ENCODE measurements at places on chromosomes 2 and 18.
A peak's percentile ranks its signal among the peaks of the same experiment; 100 is the strongest.

- no peak for DNase-seq
These were observed 33.6 kb downstream of the NCAPH start for GRCh38 chr2:96369186-96369585.

- no peak for DNase-seq
These were observed 103.4 kb downstream of the METTL8 start for GRCh38 chr2:171330155-171330956.

DNA sequence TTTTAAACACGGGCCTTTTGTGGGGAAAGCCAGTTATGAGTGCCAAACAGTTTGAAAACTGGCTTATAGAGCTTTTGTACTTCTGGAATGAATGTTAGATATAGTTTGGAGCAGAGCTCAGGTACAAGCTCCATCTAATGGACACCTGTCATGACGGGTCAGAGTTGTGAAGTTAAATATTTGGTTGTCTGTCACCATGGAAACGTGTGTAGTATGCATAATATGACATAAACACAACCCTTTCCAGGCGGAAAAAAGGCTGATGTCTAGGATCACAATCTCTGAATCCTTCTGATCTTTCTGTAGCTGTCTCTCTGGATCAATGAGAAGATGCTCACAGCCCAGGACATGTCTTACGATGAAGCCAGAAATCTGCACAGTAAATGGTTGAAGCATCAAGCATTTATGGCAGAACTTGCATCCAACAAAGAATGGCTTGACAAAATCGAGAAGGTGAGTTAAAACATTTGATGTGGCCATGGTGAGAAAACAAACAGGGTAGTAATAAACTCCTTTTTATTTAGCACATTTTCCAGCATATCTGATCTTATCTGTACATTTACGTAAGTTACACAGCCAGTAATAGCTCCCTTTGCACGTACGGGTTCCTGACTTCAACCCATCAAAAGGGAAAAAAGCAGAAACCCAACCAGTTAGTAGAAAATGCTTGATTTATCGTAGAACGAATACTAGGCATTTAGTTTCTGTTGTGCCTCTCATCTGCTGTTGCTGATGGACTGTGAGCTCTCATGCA is 80.6 kb upstream of the EML6 start:
- DNase-seq, result no peak

DNA sequence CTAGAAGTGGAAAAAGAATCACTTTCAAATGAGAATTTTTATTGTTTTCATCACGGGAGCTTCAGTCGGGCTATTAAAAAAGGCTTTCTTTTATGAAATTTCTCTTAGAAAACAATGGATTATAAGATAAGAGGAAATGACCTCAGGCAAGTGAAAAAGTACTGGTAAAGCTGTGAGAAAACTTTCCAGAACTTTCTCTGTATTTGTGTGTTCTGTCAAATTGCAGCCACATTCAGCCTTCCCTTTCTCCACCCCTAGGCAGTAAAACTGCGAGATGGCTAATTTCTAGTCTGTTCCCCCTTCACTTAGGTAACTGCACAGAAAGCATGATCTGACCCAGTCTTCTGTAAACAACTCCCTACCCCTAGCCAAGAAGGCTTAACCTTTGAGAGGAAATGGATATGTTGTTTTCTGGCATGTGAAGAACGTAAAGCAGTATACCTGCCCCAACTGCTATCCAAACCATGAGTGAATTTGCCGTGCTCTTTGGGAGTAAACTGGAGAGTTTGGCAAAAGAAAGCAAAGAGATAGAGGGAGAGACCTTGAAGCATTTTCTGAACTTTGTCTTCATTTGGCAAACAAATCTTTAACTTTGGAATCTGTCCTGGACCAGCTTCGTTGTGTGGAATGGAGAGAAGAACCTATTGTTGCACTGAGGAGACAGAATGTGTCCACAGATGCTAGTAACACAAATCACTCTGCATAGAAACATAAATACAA is 105.4 kb downstream of the ETAA1 start:
- DNase-seq, result no peak

DNA sequence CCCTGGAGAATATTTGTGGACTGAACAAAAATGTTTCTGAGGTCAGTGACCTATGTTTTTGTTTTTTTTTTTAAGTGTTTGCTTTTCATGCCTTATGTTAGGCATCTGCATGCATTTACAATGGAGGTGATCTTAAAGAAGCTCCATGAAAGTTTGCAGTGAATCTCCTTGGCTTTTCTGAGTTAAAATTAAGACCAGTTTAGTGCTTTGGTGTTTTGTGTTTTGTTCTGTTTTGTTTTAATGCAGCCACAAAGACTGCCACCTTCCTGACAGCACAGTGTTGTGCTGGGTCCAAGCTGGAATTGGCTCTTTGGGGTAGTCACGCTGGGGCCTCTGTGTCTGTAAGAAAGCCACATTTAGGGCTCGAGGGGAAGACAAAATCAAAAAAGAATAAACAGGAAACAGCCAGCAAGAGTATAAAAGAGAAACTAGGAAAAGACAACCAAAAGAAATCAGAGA is 396.2 kb downstream of the ARHGAP15 start:
- no peak for DNase-seq

DNA sequence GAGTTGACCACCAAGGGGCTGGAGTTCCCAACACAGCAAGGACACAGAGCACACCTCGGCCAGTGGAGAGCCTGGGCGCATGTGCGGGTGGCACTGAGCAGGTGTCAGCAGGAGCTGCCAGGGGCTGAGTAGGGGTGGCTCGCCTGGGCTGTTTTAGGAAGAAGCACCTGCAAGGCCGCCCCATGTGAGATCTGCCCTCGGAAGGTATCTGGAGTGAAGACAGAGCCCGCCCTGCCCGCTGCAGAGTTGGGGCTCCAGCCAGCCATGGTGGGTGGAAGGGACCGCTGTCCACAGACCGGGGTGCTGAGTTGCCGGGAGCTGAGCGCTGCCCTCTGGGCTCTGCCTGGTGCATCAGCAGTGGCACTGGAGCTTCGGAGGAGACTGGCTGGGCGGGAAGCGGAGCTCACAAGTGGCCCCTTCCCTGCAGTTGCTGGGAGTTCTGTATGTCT is 35.2 kb downstream of the MTERF4 start:
- no peak for DNase-seq

DNA sequence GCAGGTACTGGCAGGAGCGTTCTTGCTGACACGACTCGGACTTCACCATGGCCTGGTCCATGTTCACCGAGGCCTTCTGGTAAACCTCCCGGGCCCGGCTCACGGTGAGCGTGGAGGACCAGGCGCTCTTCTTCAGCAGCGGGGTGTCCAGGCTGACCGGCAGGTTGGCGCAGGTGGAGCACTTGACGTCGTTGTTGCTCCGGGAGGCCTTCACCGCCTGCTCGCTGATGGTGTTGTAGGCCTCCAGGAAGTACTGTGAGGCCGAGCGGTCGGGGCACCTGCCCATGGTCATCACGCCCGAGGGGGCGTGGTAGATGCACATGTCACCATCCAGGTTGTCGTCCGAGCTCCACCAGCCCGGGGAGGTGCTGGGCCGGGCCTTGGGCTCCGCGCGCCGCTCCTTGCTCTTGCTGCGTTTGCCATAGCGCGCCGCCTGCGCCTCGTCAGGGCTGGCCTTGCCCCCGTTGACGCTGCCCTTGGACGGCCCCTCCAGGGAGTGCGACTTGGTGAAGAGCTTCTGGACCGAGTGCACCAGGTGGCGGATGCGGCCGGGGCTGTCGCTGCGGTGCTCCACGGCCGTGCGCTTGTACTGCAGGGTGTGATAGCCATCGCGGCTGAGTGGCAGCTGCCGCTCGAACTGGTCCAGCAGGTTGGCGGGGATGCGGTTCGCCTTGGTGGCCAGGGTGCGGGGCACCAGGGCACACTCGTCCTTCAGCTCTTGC is 429.3 kb downstream of the TGIF1 start:
- DNase-seq, result no peak

DNA sequence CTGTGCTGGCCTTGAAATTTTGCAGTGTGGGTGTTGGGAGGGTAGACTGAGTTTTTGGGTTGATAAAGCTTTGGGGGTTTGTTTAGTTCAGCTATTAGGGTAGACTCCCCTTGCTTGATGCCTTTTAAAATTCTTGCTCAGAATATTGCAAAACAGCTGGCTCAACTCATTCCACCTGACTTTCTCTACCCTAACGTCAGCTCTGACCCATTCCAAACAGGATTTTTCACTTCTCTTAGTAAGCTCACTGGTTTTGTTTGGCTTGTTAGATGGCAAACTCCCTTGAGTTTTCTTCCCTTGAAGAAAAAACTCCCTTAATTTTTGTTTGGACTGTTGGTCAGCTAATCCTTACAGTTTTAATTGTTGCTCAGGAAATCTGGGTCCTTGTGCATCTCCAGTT is 195.1 kb upstream of the DTNA start:
- no peak for DNase-seq

GRCh38 chr2:54308186-54308585 is 52.2 kb upstream of the TSPYL6 start:
- no peak for DNase-seq

DNA sequence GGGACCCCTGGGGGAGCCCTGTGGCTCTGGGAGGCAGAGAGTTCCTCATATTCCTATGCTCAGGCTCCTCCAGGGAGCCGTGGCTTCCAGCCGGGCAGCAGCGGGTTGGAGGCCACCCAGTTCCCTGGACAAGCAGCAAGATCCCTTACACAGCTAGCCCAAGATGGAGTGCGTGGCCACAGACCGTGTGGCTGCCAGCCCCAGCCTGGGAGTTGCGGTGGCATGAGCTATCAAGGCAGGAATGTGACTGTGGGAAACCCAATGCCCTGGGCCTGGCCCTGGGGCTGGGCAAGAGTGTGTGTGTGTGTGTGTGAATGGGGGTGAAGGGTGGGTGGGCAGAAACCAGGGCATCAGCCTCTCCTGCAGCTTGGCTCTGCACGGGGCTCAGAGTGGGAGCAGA is 130.5 kb downstream of the DYSF start:
- DNase-seq, result no peak

GRCh38 chr2:206736935-206737334 is 18.7 kb upstream of the DYTN start:
- DNase-seq, result no peak

GRCh38 chr2:176035013-176035691 is 33.1 kb upstream of the LNPK start:
- no peak for DNase-seq

DNA sequence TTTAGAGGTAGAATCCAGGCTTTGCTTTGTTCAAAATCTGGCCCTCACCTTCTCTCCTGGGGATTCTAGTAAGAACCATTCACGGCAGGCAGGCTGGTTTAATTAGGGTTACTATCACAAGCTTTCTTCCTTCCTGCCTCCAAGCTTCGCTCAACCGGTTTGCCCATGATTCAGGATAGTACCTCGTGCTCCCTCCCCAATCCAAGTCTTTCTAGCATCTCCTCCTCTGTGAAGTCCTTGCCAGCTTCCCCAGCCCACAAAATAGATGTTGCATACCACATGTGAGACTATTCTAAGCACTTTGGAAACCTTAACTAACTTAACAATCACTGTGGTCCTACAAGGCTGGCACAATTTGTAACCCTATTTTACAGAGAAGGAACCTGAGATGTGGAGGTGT is 135.1 kb downstream of the SOCS6 start:
- DNase-seq, result no peak

DNA sequence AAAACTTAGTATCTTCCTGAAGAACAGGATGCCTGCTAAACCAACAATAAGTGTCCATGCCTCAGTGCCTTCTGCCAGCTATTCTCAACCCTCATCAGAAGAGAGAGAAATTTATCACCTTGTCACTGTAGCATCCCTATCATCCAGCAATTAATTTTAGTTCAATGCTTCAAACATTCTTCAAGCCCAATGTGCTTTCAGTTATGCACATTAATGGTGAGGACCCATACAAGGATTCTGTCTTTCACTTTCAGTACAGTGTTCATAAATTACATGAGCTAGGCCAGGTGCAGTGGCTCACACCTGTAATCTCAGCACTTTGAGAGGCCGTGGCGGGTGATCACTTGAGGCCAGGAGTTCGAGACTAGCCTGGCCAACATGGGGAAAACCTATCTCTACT is 47.0 kb upstream of the MSH6 start:
- DNase-seq, result no peak

GRCh38 chr18:8514409-8514808 is 94.8 kb upstream of the RAB12 start:
- no peak for DNase-seq

- no peak for DNase-seq
These were observed 92.5 kb downstream of the KCNF1 start for GRCh38 chr2:11004199-11004598.

GRCh38 chr2:109253217-109253616 is 124.2 kb downstream of the SH3RF3 start:
- no peak for DNase-seq

DNA sequence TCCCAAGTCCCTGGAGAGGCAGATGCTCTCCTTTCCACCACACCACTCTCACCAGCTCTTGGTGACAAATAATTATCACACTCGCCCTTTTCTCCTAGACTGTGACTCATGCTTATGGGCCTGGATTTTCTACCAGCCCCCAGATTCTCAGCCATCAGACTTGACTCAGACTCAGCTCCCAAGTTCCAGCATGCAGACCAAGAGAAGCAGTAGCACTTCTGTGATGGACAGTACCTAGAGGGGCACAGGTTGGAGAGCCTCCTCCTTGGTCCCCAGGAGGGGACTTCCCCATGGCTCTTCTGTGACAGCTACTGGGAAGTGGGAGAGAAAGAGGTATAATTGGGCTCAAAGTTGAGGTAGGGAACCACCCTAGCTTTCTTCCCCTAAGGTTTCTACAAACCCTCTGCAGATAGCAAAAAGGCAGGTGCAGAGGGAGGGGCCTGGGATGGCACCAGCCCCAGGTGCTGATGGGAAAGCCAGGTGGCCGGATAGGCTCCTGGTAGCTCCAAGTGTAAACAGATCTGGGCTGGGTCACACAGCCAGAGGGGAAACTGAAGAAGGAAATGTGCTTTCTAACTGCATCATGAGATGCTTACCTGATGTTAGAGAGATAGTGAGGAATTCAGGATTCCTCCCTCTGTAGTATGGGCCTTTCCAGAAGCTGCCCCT is 4.1 kb downstream of the TCF23 start:
- no peak for DNase-seq

GRCh38 chr2:119605096-119605495 is 60.8 kb downstream of the CFAP221 start:
- DNase-seq, result no peak

DNA sequence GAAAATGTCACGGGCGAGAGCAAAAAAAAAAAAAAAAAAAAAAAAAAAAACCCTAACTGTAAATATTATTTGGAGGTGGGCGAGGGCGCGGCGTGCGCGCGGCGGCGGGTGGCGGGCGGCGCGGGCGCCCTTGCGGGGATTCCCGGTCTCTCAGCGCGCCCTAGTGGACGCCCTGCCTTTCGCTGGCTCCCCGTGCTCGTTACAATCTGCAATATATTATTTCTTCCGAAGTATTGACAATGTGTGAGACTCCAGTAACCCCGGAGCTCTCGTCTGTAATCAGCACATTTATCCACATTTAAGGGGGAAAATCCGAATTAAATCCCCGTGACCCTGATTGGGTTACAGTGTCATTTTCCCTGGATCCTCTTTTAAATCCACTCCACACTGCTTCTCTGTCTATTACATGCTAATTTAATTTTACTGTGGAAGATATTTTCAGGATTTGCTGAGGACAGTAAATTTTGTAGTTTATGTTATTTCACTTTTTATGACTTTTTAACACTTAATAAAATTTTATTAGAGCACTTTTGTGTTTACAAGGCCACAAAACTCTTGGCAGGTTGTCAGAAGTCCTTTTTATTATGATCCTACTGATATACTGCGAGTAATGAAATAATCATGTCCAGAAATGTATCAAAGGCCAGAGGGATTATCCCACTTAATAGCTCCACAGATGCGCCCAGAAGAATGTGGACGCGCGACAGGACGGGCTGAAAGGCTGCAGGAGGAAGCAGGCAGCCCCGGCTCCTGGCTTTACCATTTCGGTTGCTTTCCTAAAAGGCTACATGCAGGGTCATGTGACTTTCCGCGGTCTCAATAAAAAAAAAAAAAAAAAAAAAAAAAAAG is 369.1 kb downstream of the MTX2 start:
- DNase-seq, result peak; percentile 73

Measured in stimulated activated CD8-positive, alpha-beta memory T cell treated with anti-CD3 and anti-CD28 coated beads, Interleukin-4, amount 100 ng/mL, for 48 hours (primary cell).